HepG2 (cell line): ENCODE measurements at places on chromosomes 13 and 19. TPM values are rescaled to one million over a fixed set of nuclear protein-coding genes. Genes with fewer than 3 reads are reported as not detected.
A peak's percentile ranks its signal among the peaks of the same experiment; 100 is the strongest.

PCDH20 gene
- 0.02 TPM in 1 of 2 replicates, not detected in the other for total RNA-seq

SOX1 gene
- total RNA-seq: not detected in 2 replicates

APC2 gene
- 0.22 TPM in 1 of 2 replicates, not detected in the other for total RNA-seq

- DNase-seq: no peak
These were observed 255.3 kb downstream of the TEX29 start for GRCh38 chr13:111575719-111576118.

GRCh38 chr13:92413452-92413851 is 813.2 kb upstream of the GPC6 start:
- DNase-seq: no peak

GRCh38 chr19:9672893-9673292 is 2.0 kb downstream of the ZNF562 start:
- DNase-seq: peak; percentile 14

GRCh38 chr19:17888260-17888659 is 16.5 kb downstream of the SLC5A5 start:
- DNase-seq: no peak

DNA sequence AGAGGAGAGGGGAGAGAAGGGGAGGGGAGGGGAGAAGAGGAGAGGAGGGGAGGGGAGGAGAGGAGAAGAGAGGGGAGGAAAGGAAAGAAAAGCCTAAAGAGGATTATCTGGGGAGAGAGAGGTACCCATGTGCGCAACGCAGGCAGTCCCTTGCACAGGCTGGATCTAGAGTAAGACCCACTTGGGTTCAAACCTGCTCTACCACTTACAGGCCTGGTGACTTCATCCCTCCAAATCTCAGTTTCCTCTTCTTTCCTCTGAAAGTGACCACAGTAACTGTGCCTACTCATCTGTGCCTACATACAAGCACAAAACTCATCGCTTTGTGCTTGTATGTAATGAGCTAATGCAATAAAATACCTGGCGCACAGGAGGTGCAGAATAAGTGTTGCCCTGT is 732 bp upstream of the MAP1S start:
- DNase-seq: no peak

- no peak for DNase-seq
These were observed 823 bp upstream of the ZNF567 start for GRCh38 chr19:36686365-36687213.

DNA sequence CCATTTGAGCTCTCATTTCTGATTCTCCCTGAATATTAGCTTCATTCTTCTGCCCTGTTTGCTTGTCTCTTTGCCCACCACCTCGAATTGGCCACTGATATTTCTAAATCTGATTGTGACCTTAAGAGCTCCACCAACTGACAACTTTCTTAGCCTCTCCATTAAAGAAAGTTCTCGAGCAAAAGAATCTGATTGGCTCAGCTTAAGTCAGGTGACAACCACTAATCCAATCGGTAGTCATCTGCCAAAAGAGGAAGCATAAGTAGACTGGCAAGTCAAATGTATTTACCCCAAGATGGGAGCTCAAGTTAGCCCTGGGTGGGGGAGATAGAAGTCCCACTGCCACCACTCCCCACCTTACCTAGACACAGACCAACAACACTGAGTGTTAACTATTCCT is 41.5 kb downstream of the NOTCH3 start:
- no peak for DNase-seq

DNA sequence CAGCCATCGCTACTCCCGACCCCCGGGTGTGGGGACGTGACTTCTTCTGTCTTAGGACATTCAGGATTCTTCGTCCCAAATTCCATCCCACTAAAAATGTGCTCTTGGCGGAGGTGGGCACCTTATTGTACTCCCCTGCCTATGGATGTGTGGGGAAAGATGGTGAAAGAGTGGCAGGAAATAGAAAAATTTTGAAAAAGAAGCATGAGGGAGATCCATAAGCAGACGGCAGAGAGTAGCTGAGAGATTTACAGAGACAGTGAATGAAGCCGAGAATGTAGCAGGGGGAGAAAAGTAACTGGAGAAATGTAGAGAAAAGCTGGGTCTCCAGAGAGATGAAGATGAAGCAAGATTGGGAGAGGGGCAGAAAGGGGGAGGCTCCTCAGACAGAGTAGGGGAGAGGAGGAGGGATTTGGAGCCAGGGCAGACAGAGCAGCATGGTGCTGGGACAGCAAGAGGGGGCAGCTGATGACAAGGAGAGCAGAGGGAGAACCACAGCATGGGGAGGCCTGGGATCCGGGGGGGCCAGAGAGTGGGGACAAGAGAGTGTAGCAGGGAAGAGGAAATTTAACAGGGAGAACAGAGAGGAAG is 843 bp downstream of the ZNF610 start:
- no peak for DNase-seq

DNA sequence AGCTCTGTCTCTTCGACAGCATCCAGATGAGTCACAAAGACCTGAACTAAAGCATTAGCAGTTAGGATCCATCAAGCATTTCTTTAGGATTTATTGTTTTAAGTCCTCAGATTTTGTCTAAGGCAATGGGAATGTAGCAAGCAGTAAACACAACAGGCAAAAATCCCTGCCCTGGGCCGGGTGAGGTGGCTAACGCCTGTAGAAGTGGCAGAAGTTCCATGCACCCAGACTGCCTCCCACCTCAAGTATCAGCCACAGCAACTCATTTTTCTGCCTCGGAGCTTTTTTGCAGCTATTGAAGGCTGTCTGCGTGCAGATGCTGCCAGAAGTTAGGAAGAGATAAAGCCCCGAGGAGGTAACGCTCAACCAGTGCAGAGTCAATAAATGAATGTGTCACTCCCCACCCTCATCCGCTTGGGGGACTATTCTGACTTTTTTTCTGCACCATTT is 47.1 kb upstream of the MRI1 start:
- no peak for DNase-seq
